ENCODE measurements at places on chromosomes 3 and 15. TPM values are rescaled to one million over a fixed set of nuclear protein-coding genes. Genes with fewer than 3 reads are reported as not detected.

DNA sequence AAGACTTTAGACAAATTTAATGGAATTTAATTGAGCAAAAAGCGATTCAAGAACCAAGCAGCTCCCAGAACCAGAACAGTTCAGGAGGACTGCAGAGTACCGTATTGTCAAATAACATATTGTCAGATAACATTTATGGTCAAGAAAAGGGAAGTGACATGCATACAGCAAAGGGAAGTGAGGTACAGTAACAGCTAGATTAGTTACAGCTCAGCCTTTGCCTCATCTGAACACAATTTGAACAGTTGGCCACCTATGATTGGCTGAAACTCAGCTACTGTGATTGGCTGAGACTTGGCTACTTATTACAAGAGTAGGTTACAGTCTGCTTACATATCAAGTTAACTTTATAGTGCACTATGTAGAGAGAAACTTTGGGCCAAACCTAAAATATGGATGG is 21.9 kb downstream of the ZFAND6 start:
- DNase-seq: no peak

GRCh38 chr15:51203797-51204196 is 109.1 kb upstream of the TNFAIP8L3 start:
- no peak for DNase-seq

GRCh38 chr3:105598042-105598796 is 231.5 kb downstream of the ALCAM start:
- no peak for DNase-seq

DNA sequence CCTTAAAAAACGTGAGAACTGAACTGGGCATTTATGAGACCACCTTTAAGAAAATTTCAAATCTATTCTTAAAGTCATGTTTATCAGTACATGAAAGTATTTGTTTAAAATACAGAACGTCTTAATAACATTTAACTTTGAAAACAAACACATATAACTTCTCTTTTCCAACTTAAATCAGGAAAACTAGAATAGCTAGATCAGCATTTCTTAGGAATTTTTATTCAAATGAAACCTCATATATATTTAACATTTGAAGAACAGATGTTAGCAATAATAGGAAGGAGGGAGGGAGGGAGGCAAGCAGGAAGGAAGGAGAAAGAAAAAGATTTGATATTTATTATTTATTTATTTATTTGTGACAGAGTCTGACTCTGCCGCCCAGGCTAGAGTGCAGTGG is 120.2 kb downstream of the NR1I2 start:
- no peak for DNase-seq

GRCh38 chr3:78035131-78035641 is 995.3 kb downstream of the ROBO2 start:
- no peak for DNase-seq

DNA sequence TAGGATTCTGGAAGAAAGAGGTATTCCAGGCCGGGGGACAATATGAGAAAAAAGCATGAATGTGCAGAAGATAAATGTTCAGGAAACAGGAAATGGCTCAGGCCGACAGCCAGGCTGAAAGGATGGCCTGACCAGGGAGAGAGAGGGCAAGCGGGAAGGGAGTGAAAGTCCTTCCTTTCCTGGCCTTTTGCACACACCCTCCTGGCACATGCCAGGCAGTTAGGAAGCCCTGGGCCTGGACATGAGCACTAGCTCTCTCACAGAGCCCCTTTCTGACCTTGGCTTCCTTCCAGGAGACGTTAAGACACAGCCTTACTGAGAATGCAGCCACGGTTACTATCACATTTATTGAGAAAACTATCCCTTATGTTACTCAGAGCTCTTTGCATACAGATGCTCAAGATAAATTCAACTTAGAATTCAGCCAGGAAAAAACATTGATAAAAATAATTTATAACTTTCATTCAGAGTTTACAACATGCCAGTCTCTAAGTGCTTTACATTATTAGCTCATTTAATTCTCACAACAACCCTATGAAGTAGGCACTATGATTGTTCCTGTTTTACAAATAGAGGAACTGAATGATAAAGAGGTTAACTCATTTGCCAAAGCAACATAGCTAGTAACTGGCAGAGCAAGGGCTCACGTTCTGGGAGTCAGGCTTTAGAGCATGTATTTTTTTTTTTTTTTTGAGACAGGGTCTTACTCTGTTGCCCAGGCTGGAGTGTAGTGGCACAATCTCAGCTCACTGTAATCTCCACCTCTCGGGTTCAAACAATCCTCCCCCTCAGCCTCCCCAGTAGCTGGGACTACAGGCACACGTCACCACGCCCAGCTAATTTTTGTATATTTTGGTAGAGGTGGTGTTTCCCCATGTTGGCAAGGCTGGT is 39.4 kb upstream of the SMAD3 start:
- no peak for DNase-seq

- DNase-seq: no peak
These were observed 46.5 kb downstream of the PTPN9 start for GRCh38 chr15:75532413-75533250.

- DNase-seq: no peak
These were observed 330.2 kb downstream of the RORA start for GRCh38 chr15:60898896-60899295.

DNA sequence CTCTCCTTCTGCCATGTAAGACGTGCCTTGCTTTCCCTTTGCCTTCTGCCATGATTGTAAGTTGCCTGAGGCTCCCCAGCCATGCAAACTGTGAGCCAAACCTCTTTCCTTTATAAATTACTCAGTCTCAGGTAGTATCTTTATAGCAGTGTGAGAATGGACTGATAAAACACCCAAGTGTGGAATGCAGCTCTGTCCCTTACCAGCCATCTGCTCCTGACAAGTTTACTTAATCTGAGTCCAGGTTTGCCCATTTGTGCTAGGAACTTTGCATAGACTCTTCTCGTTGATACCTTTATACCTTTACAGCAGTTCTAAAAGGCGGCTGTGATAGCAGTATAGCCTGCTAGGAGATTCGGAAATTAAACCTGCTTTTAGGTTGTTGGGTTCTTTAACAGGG is 48.1 kb downstream of the SLC25A26 start:
- no peak for DNase-seq

GRCh38 chr15:77478051-77478450 is 57.4 kb downstream of the HMG20A start:
- DNase-seq: no peak

- no peak for DNase-seq
These were observed 125.2 kb downstream of the CFAP20DC start for GRCh38 chr3:58924578-58924977.

GRCh38 chr3:128703561-128703960 is 22.4 kb upstream of the RAB7A start:
- DNase-seq: no peak

- DNase-seq: no peak
These were observed 166.9 kb downstream of the TNIK start for GRCh38 chr3:171293142-171293782.

DNA sequence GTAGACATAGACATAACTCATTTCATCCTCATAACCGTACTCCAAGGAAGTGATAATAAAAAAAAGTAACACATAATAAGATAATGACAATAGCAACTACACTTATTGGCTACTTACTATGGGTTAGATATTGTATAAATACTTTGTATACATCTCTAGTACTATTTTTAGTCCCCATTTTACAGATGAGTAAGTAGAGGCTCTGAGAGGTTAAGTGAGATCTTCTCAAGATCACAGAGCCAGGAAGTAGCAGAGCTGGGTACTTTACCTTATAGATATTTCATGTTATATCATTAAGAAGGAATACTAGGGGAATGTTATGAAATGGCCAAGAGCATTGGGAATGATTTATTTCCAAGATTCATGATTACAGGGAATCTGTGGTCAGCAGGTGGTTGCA is 49.4 kb upstream of the ADAMTSL3 start:
- no peak for DNase-seq

DNA sequence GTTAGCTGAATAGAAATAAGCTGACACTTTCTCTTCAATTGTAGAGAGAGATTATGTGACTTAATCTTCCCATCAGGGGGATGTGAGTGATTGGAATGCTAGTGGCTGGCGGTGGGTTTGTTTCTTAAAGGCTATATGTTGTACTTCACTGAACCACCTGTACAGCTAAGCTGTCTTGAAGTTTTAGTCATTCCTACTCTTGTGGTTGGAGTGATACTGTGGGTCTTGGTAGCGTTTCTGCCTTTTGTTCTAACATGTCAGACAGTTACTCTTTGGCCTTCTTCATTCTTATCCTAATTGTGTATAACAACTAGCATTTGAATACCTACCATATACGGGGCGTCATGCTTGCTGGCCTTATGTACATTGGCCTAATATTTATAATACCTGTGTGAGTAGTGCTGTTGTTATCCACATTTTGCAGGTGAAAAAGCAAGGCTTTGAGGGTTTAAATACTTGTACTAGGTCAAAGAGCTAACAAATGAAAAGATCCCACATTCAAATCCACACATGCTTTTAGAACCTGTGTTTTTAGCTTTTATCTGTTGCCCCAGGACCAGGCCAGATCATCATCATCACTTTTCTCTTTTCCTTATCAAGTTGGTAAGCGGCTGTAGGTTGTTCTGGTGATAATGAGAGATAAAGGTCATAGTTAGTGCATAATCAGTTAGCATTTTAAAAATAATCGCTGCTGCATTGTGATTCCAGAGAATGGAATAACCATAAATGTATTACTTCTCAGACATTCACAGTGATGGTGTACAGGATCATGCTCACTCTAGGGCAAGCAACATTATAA is 50.2 kb downstream of the AKAP13 start:
- no peak for DNase-seq

GRCh38 chr15:48541341-48542278 is 103.9 kb downstream of the FBN1 start:
- DNase-seq: no peak

- DNase-seq: no peak
These were observed 599.6 kb downstream of the GBE1 start for GRCh38 chr3:81161851-81162250.

GRCh38 chr15:74593122-74593521 is 22.5 kb upstream of the CLK3 start:
- DNase-seq: no peak

DNA sequence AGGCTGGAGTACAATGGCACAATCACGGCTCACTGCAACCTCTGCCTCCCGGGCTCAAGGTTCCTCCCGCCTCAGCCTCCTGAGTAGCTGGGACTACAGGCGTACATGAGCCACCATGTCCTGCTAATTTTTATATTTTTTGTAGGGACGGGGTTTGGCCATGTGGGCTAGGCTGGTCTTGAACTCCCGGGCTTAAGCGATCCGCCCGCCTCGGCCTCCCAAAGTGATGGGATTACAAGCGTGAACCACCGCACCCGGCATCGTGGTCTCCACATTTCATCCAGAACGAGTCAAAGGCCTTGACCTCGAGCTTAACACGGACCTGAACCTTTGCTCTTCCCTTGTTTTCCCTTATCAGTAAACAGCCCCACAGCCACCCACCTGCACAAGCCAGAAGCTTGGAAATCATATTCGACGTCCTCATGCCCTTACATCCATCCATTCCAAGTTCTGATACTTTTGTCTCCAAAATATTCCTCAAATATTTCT is 1.4 kb upstream of the PTPN23 start:
- no peak for DNase-seq

DNA sequence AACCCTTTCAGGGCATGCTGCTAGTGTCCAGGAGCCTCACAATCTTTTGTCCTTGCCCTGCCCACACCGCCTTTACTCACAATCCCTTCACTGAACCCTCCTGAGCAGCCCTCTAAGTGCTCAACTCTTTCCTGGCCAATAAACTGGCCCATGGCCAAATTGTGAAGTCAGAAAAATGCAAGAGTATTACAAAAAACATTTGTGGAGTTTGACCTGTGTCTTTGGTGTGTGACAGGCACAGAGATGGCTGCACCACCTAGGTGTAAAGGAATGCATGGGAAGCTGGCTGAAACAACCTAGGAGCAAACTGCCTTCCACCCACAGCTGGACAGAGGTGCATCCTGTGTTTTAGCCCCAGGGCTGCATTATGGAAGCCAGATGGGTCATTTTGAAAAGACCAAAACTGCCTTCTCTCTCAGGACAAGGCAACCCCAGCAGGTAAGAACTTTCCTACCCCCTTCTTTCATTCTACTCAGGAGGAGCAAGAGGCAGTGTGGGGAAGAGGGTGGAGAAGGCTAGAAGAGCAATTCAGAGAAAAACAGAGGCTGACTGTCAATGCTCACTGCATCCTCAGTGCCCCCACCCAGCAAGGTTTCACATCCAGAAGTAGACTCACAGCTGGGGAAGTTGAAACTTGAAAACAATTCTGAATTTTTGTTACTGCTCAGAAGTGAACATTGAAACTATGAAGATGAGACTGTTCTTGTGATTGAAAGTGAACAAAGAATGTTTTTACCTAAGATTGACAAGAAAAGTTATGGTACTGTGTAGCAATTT is 78.6 kb downstream of the TRIM42 start:
- no peak for DNase-seq

DNA sequence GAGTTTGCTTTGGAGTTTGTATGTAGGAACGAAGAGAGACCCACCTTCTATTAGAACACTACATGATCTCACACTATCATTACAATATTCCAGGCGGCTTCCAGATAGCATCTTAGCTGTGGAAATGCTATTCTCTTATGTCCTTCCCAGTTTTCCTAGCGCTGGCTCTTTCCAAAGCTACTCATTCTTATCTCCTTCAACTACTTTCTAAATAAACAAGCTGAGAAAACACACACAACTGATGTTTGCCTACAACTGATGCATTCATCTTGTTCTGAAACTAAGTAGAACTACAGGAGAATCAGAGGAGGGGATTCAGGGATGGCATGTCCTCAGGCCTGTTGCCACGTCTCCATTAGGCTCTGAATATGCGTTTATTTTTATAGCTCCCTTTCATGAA is 108.9 kb downstream of the GREM1 start:
- no peak for DNase-seq

DNA sequence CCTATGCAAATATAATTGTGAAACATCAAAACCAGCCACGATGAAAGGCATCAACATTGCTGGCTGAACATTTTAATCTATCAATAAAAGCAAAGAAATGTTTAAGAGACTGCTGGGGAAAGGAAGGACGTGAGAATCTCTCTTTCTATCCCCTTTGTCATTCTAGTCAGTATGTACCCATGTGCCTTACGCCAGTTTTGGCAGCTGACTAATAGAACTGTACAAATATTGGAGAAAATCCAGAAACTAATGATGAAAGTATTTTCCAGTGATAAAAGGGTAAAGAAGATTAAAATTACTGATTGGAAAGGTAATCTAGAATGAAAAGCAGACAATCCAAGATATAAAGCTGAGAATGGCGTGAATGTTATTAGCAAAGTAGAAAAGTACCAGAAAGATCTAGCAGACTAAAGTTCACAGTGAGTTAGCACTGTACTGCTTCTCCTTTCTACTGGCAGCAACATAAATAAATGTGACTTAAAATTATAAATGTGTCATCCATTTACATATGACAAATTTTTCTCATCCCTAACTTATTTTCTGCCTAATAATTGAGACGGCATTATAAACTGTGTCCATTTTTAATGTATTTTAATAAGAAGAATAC is 401.9 kb upstream of the CNTN4 start:
- DNase-seq: no peak

- no peak for DNase-seq
These were observed 37.4 kb downstream of the SUSD5 start for GRCh38 chr3:33181229-33181628.

- no peak for DNase-seq
These were observed 40.8 kb downstream of the C3orf62 start for GRCh38 chr3:49236226-49236625.

- DNase-seq: no peak
These were observed 6.8 kb upstream of the SNRK start for GRCh38 chr3:43279532-43279931.

PPP1R14D gene
- total RNA-seq: not detected

GPR87 gene
- not detected for total RNA-seq

TEX55 gene
- total RNA-seq: not detected

LRRC15 gene
- not detected for total RNA-seq

MASP1 gene
- total RNA-seq: not detected

LXN gene
- total RNA-seq: 3.6 TPM

GRK7 gene
- 0.18 TPM for total RNA-seq

TM4SF4 gene
- total RNA-seq: not detected
